Inflammatory macrophage (primary cell): ENCODE measurements at places on chromosomes 12 and 14.
A peak's percentile ranks its signal among the peaks of the same experiment; 100 is the strongest.

DNA sequence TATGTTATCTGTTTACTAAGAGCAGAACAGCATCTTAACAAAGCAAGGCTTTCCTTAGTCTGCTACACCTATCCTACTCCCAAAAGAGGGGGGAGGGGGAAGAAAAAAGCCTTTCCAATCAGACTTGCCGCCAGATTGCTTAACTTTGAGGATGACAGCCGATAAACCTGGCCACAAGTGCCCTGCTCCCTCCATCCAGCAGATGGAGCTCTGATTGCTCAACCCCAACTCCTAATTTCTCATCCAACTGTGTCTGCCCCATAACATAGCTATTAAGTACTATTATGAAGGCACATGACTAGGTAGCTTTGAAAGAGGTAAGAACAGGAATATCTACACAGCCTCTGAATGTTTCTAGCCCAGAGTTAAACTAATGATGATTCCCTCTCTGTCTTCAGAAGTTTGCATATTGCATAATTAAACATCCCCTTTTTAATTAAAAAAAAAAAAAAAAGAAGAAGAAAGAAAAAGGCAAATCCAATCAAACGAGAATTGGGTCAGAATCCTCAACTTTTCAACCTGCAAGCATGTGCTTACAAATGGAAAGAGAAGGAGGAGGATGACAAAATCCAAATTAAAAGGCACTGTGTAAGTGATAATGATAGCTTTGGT, 247.4 kb downstream of the GALC start:
- DNase-seq, result peak; percentile 43

- no peak for DNase-seq
Observed at GRCh38 chr12:56808954-56809353, 45.8 kb downstream of the HSD17B6 start.

DNA sequence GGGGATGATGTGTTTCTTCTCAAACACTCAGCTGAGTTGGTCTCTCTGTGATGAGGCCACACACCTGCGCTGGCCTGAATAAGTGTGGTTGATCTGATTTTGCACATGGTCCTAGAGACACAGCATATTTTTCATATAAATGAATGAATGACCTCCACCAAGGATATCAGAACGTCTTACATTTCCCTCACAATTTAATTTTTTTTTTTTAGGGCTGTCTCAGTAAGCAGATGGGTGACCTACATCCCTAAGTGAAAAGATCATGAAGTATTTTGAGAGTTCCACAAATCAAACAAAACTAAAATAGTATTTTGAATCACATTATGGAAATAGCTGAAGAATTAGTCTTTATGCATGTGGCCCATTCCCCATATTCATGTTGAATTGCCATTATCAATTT, 333.7 kb upstream of the TMTC1 start:
- no peak for DNase-seq

GRCh38 chr12:76266797-76267196, 81.4 kb downstream of the BBS10 start:
- DNase-seq, result peak; percentile 2

GRCh38 chr12:607541-608001, 55.7 kb downstream of the NINJ2 start:
- DNase-seq, result no peak

DNA sequence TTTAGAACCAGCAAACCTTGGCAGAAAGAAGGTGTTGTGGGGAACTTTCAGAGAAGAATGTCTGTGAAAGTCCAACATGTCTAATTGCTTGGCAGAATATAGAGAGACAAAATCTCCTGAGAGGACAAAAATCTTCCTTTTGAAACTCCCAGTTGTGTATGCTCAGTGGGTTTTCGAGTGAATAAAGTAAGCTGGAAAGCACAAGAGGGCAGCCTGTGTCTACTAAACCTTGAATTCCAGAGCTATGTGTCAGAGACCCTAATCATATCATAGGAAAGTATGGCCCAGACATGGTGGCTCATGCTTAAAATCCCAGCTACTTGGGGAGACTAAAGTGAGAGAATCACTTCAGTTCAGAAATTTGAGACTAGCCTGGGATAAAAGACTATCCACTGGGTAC, 661.2 kb downstream of the SLC16A7 start:
- DNase-seq, result no peak

GRCh38 chr12:130438711-130439110, 101.0 kb downstream of the PIWIL1 start:
- DNase-seq, result no peak

DNA sequence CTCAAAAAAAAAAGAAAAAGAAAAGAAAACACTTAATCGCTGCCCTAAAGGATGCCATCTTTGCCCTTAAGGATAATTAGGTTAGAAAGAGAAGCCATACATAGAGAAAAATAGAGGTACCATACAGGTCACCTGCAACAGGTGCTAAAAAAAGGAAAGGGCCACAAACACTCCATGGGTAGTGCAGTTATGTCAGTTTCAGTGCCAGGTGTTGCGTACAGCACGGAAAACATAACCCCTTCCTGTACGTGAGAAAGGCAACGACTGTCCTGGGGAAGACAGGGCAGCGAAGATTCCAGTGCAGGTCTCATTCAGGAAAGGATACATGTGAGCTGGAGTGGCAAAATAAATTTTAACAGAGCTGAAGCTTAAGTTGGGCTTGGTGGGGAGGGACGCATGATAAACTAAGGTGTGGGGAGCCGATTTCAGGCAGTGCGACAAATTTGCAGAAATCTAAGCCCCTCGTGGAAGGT, 553 bp upstream of the DAZAP2 start:
- no peak for DNase-seq

GRCh38 chr12:77087427-77087826, 22.1 kb upstream of the E2F7 start:
- no peak for DNase-seq

DNA sequence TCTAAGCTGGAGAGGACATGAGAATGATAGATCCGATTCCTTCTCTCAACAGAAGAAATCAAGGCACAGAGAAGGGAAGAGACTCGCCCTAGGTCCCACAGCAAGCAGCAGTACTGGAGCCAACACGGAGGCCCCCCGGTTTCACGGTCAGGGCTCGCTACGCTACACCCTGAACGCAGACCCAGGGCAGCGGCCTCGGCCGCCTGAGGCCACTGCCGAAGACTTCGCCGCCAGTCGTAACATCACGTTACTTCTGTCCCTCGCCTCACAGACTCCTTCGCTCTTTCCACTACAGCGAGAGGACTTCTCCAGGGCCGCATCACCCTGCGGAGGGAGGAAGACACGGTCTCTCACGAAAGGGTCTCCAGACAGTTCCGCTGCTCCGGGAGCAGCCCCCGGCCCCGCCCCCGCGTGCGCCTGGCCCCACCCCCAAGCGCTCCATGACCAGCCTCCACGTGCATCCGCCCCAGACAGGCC, 411 bp upstream of the DCAF4 start:
- DNase-seq, result no peak

- DNase-seq, result no peak
Observed at GRCh38 chr12:24113701-24114100, 164.2 kb upstream of the SOX5 start.

GRCh38 chr14:68449561-68450181, 343.2 kb downstream of the ZFP36L1 start:
- no peak for DNase-seq

- DNase-seq, result no peak
Observed at GRCh38 chr12:79298506-79298905, 392.3 kb downstream of the PAWR start.

- DNase-seq, result no peak
Observed at GRCh38 chr14:72621387-72622065, 272.4 kb downstream of the DPF3 start.

- no peak for DNase-seq
Observed at GRCh38 chr12:1173781-1174617, 183.0 kb downstream of the ERC1 start.

DNA sequence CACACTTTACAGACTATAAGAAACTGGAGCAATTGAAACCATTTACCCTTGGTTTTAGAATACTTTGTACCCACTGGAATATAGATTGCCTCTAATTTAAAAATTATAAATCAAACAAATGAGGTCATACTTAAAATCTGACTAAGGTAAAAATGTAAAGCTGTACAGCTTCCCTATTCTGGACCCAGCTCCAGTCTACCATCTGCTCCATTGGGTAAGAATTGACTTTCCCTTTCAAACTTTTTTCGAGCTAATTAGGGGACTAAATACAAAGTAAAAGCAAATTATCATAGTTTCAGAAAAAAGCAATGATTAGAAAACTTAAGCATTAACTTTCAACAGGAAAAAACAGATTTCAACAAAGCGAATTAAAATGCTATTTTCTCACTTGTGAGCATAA, 4.3 kb downstream of the KRR1 start:
- no peak for DNase-seq

GRCh38 chr14:93005135-93005813, 82.3 kb downstream of the CHGA start:
- no peak for DNase-seq

GRCh38 chr12:116273813-116274550, 3.5 kb downstream of the MED13L start:
- no peak for DNase-seq

DNA sequence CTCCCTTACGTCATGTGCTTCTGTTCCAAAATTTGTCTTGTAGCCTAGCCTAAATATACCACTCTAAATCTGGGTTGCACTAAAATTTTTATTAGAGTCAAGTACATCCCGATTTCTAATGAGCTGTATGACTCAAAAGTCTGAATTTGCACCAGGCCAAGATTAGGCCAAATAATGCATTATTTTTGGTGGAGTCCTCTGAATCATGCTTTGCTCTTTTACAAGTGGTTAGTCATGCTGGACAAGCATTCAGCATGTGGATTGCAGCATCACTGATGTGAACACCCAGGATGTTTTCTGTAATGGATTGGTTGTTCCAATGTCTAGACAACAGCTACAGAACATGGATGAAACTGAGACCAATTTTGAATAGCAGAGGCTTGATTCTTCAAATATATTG, 23.7 kb downstream of the HEBP1 start:
- peak; percentile 56 for DNase-seq

- DNase-seq, result no peak
Observed at GRCh38 chr12:132603240-132604150, 6.9 kb downstream of the LRCOL1 start.

DNA sequence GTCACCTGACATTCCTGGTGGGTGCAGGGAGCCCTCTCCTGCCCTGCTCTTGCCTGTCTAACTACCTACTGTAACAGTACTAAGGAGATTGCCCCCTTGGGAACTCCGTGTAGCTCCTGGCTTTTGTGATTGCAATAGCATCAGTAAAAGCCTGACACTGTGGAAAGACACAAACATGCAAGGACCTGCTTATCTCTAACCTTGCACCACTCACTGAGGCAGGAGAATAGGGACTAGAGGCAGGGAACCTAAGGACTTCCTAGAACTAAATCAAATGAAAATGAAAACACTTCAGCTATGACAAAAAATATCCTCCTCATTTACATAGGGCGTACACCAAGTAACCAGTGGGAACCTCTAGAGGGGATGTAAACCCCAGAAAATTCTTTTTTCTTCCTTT, 28.5 kb downstream of the TUBA1A start:
- no peak for DNase-seq

DNA sequence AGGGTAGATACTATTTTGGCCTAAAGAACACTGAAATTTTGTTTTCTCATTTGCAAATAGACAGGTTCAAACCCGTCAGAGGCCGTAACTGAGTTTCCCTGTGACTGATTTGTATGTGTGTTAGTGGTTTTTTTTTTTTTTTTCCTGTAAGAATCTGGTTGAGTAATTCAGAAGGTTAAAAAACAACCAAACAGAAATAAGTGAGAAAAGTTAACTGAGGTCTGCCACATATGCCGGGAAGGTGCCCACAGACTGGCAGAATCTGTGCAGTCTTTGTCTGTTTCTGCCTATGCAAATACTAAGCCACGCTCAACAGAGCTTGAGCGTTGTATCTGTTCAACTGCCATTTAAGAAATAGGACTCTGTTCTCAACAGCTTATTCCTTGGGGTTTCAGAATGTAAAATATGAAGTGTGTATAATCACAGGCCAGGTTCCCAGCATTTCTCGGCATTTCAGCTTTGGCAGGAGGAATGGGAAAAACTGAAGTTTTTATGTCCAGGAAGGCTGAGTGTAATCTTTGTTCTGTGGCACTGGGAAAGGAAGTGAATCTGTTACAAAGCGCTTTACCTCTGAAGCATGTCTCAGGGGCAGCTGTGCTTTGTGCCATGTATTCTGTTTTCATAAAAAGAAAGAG, 181.9 kb downstream of the PRKCH start:
- no peak for DNase-seq

DNA sequence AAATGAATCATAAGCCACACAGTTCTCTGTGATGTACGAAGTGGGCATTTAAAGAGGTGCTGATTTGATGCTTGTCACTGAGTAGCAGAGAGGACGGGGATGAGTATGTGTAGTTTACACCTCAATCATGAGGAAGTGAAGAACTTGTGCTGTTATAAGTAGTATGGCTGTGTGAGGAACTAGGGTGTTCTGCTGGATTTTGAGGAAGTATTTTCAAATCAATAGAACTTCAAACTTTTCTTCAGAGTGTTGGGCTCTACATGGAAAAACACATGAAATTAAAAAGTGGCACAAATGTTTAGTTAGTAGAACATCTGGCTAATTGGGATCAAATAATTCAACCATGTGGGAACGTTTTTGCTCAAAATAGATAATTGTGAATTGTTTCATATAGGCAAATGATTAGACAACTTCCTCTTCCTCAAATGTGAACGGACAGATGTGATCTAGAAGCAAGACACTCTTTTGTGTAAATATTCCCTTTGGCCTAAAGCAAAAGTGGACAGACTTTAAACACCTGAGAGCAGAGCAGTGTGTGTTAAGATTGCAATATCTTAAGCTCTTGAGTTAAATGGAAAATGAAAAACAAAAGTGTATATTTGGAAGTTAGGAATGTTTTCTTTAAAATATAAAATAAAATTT, 168.5 kb downstream of the NAV3 start:
- peak; percentile 66 for DNase-seq

- no peak for DNase-seq
Observed at GRCh38 chr12:112852127-112852526, 54.6 kb upstream of the OAS1 start.

DNA sequence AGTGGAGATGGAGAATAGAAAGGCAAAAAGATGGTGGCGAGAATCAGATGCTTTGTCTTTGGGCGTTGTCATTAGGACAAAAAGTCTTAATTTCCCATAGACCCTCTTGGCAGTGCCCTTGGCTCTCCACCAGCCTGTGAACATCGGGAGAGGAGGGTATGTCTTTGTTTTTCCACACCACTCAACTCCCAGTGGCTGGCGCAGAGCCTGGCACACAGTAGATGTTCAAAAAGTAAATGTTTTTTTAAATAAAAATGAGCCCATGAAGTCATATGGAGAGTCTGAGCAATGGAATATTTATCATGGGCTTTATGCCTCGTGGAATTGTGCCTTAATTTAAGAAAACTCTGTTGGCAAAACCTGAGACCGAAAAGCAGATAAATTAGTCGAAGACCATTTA, 90.4 kb downstream of the SRGAP1 start:
- DNase-seq, result no peak

DNA sequence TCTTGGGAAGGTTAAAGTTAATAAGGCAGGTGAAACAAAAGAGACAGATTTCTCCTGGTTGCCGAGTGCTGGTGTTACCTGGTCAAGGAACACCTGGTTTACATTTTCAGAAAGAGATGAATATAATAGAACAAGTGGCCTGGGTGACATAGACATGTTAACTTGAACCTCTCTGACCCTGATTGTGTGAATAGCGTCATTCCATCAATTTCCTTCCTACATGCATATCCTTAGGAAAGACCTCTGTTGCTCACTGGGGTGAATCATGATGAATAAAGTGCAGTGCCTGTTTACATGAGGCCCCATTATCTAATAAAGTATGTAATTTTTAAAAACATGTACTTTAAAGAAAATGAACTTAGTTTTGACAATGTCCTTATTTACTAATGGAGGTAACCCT, 1822.9 kb upstream of the FLRT2 start:
- DNase-seq, result no peak
